Osteoblast (primary cell): ENCODE measurements at places on chromosomes 5 and 9. TPM values are rescaled to one million over a fixed set of nuclear protein-coding genes. Genes with fewer than 3 reads are reported as not detected.

Gene CERCAM
- total RNA-seq: 186 and 195 TPM in 2 replicates

Gene REEP5
- 37.3 and 38.0 TPM in 2 replicates for total RNA-seq

Gene SARDH
- 5.4 and 10.9 TPM in 2 replicates for total RNA-seq

Gene ENG
- total RNA-seq: 60.8 and 87.5 TPM in 2 replicates

Gene LCP2
- total RNA-seq: not detected in 2 replicates

Gene PCA3
- total RNA-seq: under 0.01 and 0.36 TPM in 2 replicates

Gene PALM2AKAP2
- 19.4 and 25.3 TPM in 2 replicates for total RNA-seq
